ENCODE measurements at places on chromosomes 4 and X.

DNA sequence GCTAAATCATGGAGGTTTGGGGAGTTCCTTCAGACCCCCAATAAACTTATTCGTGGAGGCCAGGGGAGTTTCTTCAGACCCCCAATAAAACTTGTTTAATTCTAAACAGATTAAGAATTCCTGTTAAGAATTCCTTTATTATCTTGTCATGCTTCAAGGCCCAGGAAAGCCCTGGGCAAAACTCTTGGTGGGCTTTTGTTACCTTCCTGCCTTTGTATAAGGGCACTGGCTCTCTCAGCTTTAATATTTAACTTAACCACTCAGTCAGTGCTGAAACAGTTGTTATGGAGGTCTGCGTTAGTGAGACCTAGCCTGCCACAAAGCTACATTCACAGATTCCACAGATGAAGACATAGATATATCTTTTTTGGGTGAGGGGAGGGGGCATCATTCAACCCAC is 29.0 kb upstream of the LGI2 start:
- DNase-seq = no peak

DNA sequence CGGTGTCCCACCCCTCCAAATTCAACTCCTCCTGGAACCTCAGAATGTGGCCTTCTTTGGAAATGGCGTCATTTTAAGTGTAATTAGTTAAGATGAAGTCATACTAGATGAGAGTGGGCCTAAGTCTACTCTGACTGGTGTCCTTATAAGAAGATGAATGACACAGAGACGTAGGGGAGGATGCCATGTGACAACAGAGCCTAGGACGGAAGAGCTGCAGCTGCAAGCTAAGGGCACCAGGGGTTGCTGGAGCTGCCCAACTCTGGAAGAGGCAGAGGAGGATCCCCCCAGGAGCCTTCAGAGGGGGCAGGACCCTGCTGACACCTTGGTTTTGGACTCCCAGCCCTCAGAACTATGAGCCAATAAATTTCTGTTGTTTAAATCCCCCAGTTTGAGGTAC is 115.1 kb downstream of the STK32B start:
- DNase-seq = no peak

DNA sequence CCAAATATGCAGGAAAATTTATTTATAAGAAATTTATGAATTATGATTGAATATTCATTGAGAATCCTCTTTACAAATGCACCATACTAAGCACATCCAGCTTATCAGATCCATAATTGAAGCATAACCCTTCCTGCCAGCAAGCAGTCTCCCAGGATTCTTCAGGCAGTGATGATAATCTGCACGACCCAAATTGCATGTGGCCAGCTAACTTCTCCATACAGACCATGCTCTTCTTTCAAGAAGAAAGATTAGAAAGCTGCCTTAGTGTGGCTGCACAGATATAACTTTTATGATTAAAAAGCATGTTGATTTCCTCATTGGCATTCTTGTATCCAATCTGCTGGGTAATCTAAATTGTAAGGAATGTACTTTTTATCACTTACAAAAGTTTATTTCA is 3.3 kb upstream of the CBR4 start:
- no peak for DNase-seq

DNA sequence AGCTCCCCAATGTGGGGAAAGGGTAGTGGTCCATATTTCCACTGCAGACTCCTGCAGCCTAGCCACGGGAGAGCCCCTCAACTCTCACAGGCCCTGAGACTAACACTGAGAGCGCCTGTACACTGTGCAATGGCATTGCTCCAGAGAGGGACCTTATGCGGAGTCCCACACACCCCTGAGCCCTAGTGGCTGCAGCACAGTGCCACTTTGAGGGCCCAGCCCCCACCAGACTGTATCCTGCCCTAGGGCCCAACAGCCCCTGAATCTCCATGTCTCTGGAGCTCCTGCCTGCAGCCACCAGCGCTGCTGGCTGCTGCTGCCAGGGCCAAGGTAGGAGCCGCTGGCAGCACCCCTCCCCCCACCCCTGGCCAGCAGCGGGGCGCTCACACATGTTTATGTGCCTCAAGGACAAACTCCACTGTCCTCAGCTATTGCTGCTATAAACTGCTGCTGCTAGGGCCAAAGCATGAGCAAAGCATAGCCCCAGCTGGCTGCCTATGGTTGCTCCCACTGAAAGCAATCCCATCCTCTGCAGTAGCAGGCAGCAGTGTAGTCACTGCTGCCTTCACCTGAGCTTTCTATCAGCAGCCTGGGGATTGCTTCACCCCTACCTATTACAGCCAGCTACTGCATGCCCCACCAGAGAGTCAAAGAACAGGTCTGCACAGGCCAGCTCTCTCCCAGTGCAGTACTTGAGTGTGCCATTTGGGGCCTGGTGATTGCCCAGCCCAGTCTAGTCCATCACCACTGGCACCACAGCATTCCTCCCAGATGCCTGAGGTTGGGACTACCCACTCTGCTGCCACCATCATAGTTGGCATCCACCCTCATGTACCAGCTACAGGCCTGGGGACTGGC is 24.3 kb downstream of the TMEM154 start:
- DNase-seq = no peak

- no peak for DNase-seq
Measured at GRCh38 chr4:3703343-3703676, 62.9 kb upstream of the ADRA2C start.

DNA sequence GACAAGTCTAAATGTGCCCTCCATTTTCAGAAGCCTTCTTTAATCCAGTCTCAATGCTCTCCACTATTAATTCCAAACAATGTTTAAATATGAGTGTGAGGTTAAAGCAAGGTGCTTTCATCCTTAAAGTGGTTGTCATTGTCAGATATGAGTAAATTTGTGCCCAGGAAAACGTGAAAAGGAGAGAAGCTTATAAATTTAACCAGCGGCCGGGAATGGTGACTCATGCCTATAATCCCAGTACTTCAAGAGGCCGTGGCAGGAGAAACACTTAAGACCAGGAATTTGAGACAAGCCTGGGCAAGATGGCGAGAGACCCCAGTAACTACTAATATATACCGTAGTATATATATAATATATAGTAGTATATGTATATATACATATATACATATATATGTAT is 270.0 kb downstream of the ARHGAP24 start:
- DNase-seq = no peak

DNA sequence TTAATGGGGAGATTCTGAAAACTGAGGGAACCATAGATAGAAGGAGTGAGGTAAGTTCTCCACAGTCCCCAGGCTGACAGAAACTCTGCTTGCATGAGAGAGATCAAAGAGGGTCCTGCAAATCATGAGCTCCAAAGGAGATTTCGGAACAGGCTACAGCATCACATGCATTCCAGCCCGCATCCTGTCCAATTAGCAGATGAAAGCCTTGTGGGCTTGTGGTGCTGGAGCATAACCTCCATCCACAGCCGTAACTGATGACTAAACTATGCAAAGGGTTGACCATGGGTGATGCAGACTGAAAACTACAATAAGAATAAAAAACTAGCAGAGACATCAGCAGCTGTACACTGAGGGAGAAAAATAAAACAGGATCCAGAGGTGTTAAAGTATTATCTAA is 654.5 kb downstream of the TLL1 start:
- DNase-seq = peak; percentile 10

GRCh38 chrX:133414406-133415275 is 648 bp downstream of the GPC4 start:
- no peak for DNase-seq

DNA sequence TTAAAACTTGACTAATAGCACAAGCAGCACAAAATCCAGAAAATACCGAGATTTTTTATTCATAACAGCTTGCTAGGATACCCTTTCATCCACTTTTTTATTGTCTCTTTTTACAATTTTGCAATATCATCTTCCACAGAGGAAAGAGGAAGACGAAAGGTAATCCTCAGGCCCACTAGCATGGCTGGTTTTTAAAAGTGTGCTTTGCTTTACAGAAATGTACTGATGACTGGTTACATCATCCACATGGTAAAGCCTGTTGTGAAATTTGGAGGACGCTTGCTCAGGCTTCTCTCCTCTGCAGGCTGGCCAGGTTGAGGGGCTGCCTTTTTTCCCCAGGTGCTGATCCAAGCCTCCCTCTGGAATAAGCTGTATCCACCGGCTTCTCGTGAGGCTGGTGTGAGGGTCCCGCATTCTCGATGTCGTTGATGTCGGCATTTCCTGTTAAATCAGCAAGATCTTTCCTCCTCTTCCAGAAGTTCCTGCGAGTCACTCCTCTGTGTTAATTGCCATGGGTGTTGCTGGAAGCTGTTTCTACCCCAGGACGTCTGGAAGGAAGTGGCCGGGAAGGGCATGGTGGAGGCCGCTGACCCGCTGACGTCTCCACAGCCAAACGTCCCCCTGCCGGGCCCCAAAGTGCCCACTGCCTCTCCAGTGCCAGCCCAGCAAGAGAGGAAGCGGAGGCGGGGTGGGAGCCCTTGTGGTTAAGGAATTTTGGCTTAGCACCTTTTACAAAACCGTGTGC is 5.8 kb upstream of the DGKQ start:
- DNase-seq = no peak

- DNase-seq = no peak
Measured at GRCh38 chr4:108586778-108587177, 33.6 kb upstream of the RPL34 start.

- no peak for DNase-seq
Measured at GRCh38 chr4:107561481-107561880, 158.6 kb downstream of the PAPSS1 start.

DNA sequence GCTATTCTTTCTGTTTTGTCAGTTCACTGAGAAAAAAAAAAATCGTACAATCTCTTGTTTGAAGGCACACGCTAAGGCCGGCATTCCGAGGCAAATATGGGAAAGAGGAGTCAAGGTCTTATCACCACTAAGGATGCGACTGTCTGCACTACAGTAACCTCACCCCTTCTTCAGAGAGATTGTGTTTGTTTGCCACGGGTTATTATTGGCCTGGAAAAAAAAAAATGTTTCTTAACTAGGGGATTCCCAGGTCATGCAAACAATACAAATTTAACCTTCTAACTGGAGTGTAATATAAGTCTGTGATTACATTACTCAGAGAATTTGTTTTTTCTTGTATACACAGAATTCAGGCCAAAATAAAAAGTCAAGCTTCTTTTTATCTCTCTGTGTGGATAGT is 168.3 kb downstream of the TMA16 start:
- no peak for DNase-seq

- no peak for DNase-seq
Measured at GRCh38 chr4:87823200-87823599, 9.6 kb upstream of the MEPE start.

- no peak for DNase-seq
Measured at GRCh38 chr4:184347251-184348239, 126.8 kb downstream of the IRF2 start.

DNA sequence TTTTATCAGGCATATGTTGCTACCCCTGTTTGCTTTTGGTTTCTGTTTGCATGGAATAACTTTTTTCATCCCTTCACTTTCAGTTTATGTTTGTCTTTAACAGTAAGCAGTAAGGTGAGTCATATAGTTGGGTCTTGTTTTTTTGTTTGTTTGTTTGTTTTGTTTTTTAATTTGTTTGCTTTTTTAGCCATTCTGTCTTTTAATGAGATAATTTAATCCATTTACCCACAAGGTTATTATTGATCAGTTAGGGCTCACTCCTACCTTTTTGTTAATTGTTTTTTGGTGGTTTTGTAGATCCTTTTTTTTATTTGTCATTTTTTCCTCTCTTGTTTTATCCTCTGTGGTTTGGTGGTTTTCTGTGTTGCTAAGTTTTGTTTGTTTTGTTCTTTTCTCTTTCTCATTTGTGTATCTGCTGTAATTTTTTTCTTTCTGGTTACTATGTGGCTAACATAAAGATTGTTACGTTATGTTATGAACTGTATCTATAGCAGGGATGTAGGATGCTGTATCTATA is 379.5 kb upstream of the MAD2L1 start:
- no peak for DNase-seq

- peak; percentile 77 for DNase-seq
Measured at GRCh38 chr4:186685767-186686183, 37.9 kb downstream of the FAT1 start.

GRCh38 chr4:884896-885295 is 47.2 kb downstream of the GAK start:
- no peak for DNase-seq

DNA sequence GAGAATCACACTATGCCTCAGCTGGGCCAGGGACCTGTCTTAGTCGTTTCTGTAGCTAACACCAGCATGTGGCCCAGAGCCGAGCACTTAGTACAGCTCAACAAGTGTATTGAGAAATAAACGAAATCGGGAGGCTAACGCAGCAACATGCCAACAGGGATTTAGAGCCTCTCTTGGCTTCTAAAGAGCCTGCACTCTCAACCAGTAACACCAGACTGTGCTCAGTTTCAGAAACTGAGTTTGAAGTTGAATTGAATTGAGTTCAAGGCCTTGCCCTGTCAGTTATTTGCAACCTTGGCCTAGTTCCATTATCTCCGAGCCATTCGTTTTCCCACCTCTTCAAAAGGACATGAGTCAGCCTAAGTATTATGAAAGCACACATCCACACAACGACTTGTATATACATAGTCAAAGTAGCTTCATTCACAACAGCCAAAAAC is 71.3 kb upstream of the LDB2 start:
- DNase-seq = no peak

DNA sequence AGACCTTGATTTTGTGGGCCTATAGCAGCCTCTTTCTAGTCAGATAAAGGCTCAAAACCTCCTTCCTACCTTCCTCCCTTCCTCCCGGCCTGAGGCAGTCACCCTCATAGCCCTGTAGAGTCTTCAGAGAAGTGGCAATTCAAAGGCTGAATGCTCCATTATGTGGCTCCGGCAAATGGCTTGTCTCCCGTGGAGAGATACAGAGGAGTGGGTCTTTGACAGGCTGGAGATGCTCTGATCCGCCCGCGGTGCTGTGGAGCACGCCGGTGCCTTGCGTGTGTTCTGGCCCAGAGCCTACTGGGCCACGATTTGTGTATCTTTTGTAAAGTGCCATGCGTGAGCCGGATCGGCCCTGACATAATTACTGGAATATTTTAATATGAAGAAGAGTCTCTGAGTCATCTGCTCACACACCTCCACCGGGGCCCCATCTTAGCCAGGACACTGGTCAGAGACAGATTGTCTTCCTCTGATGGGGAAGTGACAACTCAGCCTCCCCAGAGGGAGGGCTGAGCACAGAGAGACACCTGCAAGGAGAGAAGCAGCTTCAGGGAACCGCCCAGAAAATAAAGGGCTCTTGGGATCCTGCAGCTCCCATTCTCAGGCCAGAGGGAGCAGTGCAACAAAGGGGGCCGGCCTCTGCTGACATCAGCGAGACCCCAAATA is 88.7 kb downstream of the DCTD start:
- no peak for DNase-seq

- no peak for DNase-seq
Measured at GRCh38 chr4:185504098-185505047, 30.9 kb downstream of the PDLIM3 start.

Measured in COLO829 (cell line).